ENCODE measurements at places on chromosomes 1 and 21.
A peak's percentile ranks its signal among the peaks of the same experiment; 100 is the strongest.

DNA sequence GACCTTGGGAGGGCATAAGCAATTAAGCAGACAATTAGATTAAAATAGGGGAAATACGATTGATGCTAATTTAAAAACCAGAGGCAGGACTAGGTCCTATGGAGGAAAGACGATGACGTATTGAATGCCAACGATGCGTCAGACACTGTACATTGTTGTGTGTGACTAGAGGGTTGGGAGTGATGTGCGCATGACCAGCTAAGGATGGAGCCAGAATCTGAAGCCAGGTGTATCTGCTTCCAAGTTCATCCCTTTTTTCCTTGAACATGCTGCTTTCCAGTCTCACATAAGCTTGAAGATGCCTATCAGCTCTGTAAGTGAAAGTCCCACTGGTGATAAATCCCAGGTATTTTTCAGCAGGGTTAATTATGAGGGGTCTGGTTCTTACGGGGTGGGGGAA lies 576.2 kb downstream of the MATN1 start:
- DNase-seq, result no peak

- DNase-seq, result peak; percentile 34
Observed at GRCh38 chr1:175274368-175274767, 81.8 kb upstream of the KIAA0040 start.

- no peak for DNase-seq
Observed at GRCh38 chr1:43774359-43774758, 67.0 kb downstream of the ST3GAL3 start.

DNA sequence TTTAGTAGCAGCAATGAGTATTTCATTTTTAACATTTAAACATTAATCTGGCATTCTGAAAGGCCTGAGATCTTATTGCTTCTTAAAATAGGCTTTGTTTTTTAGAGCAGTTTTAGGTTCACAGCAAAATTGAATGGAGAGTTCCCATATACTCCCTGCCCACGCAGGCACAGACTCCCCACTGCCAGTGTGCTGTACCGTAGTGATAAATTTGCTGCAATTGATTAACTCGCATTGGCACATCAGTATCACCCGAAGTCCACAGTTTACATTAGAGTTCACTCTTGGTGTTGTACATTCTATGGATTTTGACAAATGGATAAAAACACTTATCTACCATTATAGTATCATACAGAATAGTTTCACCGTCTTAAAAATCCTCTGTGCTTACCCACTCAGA lies 71.8 kb upstream of the ERRFI1 start:
- no peak for DNase-seq

- no peak for DNase-seq
Observed at GRCh38 chr1:84795966-84796600, 96.9 kb downstream of the LPAR3 start.

- no peak for DNase-seq
Observed at GRCh38 chr1:101025283-101025656, 314 bp downstream of the DPH5 start.

DNA sequence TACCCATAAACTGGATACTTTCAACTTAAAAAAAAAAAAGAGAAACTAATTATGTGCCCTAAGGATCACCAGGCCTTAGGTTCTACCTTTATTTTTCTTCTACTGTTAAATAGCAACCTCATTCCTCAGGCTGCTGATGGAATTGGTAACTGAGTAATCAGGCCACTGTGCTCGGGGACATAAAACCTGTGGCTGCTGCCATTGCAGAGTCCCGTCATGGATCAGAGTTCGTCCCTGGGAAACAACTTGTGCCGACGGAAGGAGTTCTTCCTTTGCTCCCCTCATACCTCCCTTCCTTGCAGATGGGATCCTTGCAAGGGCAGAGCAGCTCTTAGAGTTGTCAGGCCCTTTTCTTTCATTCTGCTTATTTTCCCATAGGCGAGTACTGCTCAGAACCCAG lies 123.6 kb downstream of the PBX1 start:
- DNase-seq, result no peak

GRCh38 chr1:6105763-6106162 lies 60.1 kb downstream of the KCNAB2 start:
- no peak for DNase-seq

DNA sequence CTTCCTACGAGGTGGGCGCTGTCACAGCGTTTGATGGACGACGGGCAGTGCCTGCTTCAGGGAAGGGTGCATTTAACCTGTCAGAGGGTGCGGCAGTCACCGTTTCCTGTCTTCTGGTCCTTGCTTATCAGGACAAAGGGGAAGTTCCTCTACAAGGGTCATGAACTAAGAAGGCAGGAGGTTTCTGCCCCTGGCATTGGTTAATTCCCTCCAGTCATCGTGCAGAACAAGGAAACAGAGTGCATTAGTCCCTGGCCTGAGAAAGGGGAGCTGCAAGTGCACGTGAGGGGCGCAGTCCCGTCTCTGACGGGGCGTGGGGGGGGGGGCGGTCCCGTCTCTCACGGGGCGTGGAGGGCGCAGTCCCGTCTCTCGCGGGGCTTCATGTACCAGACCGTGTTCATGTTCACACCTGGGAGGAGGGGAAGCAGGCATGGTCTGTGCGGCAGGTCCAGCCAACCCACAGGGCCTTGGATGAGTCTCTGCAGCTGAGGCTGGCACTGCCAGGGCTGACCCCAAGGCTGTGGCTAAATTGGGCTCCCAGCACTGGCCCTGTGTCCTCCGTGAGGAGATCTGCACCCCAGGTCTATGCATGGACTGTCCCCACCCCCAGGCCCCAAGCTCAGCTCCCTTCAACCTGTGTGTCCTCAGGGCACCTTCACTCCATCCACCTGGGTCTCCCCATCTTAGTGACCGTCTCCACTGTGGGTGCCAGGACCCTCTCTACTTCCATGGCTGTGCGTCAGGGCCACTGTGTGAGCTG lies 89.2 kb upstream of the COL6A1 start:
- no peak for DNase-seq

GRCh38 chr1:210099921-210100320 lies 132.7 kb upstream of the SERTAD4 start:
- no peak for DNase-seq

- DNase-seq, result no peak
Observed at GRCh38 chr1:48043622-48044021, 46.4 kb upstream of the TRABD2B start.

DNA sequence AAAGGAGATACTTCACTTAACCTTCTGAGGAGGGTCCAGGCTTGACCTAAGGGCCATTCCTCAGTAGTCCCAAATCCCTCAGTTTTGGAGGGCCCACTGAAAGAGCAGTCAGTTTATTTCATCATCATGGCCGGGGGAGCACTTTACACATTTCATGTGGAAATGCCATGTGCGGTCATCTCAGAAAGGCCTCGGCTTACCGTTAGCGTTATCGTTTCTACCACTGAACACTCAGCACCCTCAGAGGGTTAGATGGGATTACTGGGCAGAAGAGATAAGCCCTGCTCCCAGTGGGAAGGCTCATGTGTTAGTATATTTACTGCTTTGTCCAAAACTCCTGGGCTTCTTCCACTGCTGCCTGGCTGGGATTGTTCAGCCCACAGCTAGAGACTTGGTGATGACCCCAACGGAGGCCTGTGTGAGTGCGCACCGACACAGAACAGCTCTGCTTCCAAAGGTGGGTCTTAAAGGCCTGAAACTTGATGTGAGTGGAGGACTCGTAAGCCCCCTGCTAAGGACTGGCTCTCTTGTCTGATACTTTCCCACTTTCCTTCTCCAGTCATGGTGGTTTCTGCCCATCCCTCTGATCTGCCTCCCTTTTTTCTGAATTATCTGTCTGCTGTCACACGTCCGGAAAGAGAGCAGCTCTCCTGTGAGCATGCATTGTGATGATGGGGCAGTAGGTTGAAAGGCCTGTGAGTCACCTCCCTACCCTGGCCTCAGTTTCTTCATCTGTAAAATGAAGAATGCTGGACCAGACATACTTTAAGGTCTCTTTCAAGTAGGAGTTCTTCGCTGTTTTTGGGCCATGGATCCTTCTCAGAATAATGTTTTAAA lies 284.5 kb downstream of the ASTN1 start:
- no peak for DNase-seq

DNA sequence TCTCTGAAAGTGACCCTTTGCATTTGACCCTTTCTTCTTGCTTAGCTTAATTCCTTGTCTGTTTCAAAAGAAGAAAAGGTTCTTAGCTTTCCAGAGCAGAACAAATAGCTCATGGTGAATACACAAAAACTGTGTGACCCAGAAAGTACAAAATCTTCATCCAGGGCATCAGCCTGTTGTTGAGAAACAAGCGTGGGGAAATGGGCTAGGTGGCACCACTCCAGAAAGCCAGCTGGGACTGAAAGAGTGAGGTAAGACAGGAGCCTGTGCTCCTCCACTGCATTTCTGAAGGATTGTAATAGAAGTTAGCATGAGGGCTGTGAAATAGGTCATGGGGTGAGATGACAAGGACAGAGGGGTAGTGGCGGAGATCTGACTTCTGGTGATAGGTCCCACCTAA lies 45.8 kb downstream of the CYP2J2 start:
- DNase-seq, result no peak

GRCh38 chr1:32894019-32894600 lies 7.1 kb downstream of the TMEM54 start:
- DNase-seq, result no peak

DNA sequence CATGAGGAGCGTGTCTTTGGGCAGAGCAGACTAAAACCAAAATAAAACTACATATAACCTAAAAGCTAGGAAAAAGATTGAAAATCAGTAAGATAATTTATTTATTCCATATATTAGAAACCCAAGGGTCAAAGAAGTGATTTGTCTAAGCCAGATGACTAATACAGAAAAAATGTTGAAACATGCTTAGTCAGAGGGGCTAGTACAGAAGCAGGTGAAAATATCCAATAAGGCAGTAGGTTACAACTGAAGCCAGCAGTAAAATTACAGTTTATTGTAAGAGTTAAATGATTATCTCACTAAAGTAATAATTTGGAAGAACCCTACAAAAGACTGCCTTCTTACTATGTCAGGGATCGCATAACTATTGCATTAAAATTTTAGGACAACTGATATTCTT lies 1190.9 kb upstream of the PRMT6 start:
- no peak for DNase-seq

DNA sequence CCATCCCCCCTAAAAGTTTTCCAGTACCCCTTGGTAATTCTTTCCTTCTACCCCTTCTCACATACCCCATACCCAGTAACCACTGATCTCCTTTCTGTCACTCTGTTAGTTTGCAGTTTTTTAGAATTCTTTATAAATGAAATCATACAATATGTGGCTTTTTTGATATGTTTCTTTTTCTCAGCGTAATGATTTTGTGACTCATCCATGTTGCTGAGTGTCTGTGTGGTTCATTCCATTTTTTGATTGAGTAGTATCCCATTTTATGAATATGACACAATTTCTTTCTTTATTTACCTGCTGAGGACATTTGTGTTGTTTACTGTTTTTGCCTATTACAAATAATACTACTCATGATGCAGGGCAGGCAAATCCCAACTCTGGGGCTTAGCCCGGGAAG lies 1605.3 kb downstream of the BRINP3 start:
- no peak for DNase-seq

DNA sequence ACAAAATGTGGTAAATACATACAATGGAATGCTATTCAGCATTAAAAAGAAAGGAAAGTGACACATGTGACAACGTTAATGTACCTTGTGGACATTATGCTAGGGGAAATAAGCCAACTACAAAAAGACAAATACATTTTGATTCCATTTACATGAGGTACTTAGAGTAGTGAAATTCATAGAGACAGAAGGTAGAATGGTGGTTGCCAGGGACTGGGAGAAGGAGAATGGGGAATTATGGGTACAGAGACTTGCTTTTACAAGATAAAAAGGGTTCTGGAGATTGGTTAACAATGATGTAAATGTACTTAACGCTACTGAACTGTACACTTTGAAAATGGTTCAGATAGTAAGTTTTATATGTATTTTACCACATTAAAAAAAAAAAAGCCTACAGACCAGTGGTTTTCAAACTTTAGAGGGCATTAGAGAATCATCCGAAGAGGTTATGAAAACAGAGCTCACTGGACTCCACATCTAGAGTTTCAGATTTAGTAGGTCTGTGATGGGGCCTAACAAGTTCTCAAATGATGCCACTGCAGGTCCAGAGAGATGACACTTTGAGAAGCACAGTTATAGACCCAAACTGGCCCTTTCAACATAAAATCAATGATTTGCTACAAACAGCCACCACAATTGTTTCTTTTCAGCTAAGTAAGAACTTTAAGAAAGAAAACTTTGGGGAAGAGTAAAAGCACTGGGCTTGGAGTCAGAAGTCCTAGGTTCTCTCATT lies 9.6 kb upstream of the ADCY10 start:
- no peak for DNase-seq

GRCh38 chr1:14970115-14970798 lies 183.3 kb upstream of the TMEM51 start:
- DNase-seq, result no peak

- no peak for DNase-seq
Observed at GRCh38 chr1:71087713-71088112, 6.9 kb upstream of the ZRANB2 start.

GRCh38 chr1:172408958-172409357 lies 11.5 kb upstream of the C1orf105 start:
- no peak for DNase-seq

DNA sequence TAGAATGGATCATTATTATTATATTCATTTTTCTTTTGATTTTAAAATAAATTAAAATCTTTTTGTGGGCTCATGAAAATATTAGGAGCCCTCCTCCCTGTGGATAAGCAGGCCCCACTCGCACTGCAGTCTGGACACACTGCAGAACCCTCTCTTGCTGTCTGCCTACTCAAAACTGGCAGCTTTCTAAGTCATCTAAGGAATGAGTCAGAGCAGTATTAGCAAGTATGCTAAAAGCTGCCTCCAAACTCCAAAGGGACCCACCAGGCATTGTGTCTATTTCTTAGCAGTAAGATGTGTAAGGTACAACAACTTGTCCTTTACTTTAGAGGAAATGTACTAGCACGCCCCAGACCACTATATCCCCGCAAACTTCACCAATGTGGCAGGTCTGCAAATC lies 108.8 kb downstream of the SYF2 start:
- DNase-seq, result no peak

DNA sequence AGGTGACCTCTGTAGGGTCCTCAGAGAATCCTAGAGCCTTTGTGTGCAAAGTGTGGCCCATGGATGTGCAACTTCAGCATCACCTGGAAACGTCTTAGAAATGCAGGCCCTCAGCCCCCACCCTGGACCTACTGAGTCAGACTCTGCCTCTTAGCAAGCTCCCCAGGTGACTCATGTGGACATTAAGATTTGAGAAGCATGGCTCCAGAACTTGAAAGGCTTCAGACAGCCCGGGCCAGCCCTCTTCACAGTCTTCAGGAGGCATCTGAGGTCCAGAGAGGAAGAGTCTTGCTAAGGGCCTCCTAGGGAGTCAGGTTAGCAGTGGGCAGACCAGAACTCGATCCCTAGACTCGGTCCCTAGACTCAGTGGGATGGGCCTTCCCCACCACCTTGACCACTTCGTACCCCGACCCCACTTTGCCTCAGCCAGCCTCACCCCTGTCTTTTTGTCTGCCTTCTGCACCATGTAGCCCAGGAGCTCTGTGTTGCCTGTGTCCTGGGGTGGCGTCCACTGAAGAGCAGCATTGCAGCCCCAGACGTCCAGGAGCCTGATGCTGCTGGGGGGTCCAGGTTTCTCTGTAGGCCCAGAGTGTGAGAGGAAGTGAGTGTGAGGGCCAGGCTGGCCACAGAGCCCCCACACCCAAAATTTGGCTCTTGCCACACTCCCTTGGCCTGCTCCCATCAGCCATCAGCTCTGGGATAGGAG lies 4.8 kb downstream of the MYBPH start:
- DNase-seq, result no peak

All from GM06990 (cell line).